ENCODE measurements at places on chromosomes 5 and 9.
A peak's percentile ranks its signal among the peaks of the same experiment; 100 is the strongest.

GRCh38 chr5:149044453-149045088 lies 18.3 kb downstream of the SH3TC2 start:
- DNase-seq: no peak

- DNase-seq: no peak
Measured at GRCh38 chr5:14286574-14287421, 143.7 kb downstream of the TRIO start.

DNA sequence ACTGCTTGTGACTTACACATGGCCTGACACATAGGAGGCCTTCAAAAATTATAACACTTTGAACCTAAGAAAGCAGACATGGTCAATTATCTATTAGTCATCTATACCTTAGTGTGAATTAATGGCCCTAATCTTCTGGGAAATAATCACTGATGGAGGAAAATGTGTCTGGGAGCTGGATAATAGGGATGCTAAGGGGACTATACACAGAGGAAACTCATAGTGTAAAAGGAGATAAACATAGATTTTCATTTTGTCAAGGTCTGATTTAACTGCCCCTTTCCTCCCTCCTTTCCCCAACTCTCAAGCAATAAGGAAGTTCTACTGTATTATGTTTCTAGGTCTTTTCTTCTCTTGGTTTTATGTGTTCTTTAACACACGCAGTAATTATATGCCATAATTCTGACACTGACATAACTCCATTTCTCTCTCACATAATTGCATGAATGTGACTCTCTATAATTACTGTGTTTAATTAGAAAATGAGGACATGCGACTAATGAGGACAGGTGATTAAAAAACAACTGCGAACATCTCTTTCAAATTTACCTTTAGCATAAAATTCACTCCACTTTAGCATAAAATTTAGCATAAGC lies 18.7 kb upstream of the PRELID2 start:
- DNase-seq: no peak

- DNase-seq: no peak
Measured at GRCh38 chr5:15834596-15835245, 334.7 kb downstream of the FBXL7 start.

DNA sequence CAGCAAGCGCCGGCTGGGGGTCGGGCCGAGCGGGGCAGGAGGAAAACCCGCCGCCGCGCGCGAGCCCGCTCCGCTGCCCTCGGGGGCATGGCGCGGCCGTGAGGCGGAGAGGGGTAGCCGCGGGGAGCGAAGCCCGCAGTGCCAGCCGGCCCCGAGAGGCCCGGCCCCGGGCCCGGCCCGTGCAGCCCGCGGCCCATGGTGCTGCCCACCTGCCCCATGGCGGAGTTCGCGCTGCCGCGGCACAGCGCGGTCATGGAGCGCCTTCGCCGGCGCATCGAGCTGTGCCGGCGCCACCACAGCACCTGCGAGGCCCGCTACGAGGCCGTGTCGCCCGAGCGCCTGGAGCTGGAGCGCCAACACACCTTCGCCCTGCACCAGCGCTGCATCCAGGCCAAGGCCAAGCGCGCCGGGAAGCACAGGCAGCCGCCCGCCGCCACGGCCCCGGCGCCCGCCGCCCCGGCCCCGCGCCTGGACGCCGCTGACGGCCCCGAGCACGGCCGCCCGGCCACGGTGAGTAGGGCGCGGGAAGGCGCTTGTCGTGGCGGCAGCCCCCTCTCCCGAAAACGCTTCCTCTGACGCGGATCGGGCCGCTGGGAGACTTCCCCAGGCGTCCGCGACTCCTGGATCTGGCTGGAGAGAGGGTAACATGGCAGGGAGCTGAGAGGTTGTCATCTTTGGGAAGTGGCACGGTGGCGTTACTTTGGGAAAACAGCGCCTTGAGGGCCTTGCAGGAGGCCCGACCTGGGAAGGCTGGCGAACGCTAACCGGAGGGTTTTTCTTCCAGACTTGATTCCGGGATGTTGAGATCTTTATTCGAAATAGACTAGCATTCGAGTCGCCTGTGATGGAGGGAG lies 523 bp downstream of the MAML1 start:
- DNase-seq: peak; percentile 0

- DNase-seq: no peak
Measured at GRCh38 chr5:82057051-82057450, 85.2 kb downstream of the ATG10 start.

DNA sequence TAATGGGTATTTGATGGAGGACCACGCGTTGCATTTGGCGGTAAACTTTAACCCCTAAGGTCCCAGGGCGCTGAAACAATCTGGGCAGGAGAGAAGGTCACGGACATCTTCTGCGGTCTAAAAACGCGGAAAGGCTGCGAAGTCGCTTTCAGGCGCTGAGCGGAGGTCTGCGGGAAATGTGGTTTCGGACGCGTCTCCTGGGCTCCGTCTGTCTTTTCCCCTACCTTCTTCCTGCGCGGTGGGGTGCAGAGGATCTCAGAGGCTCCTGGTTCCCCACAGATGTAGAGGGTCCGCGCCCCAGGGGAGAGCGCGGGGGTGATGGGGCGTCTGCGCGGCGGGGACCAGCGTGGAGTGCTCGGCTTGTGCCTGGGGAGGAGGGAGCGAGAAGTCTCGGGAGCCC lies 58.4 kb downstream of the ZNF510 start:
- no peak for DNase-seq

GRCh38 chr9:91332546-91333231 lies 29.0 kb downstream of the AUH start:
- no peak for DNase-seq

DNA sequence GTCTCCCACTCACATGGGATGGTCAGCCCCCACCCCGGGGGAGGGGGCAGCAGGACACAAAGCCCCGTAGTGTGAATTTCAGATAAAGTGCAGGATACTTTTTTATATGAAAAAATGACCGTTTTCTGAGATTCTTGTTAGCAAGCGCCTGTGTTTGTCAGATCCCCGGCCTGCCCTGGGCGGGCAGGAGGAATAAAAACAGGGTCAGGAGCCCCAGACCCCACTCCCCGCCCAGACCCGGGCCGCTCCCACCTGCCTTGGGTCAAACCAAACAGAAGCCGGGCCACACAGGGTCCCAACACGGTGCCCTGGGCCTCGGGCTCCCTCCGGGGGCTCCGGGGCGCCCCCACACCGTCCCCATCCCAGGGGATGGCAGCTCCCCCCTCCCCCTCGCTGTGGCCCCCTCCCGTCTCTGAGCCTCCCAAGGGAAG lies 13.5 kb upstream of the NRARP start:
- DNase-seq: no peak

GRCh38 chr5:144421411-144421810 lies 250.7 kb downstream of the KCTD16 start:
- no peak for DNase-seq

- no peak for DNase-seq
Measured at GRCh38 chr9:70076678-70077077, 33.0 kb downstream of the MAMDC2 start.

DNA sequence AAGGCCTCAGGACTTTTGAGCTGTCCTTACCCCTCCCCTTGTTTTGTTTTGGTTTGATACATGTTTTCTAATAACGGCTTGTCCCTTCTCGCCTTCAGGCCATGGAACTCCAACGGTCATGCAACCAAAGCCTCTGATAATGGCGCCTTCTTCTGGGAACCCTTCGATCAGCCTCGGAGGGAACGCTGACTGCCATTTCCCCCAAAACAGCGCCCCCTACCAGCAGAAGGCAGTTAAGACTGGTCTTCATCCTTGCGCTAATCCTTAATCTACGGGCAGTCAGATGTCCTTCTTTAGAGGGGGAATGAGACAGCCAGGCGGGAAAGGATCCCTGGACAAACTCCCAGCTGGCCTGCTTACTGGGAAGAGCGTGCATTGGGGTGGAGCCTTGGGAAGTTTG lies 276.6 kb downstream of the ICE1 start:
- DNase-seq: no peak

DNA sequence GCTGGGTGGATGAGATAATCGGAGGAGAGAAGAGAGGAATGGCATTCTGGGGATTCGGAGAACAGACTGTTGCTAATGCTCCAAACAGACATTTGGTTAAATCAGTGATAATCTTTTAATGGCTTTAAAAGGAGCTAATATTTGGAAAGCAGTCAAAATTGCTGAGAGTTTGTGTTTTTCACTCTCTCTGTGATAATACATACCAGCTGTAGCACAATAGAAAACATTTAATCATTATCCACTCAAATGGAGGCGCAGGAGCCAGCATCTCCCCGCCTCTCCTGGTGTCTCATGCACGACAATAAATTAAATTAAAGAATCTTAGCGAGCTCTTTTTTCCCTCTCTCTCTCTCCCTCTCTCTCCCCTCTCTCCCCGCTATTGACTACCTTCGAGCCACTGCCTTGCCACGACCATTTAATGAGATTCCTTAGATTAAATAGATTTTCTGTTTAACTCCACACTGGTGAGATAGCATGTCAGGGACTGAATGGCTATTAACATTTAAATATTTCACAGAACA lies 268.6 kb upstream of the MVB12B start:
- DNase-seq: no peak

- DNase-seq: no peak
Measured at GRCh38 chr9:91758491-91758981, 191.5 kb downstream of the ROR2 start.

DNA sequence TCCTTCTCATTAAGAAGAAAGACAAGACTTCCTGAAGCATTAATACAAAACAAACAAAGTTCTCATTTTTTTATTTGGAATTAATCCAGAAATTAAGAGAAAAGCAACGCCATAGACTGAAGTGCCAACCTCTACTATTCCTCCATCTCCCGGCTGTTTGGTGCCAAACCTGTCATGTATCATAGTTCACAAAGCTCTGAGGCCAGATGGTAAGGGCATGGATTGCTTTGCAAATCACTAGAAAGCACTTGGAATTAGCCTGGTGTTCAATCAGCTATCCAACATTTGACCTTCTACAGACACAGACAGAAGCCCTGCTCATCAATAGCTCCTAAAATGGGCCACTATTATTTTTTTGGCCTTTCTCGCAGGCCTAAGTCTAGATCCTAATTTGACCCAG lies 33.8 kb downstream of the HTR1A start:
- DNase-seq: no peak

DNA sequence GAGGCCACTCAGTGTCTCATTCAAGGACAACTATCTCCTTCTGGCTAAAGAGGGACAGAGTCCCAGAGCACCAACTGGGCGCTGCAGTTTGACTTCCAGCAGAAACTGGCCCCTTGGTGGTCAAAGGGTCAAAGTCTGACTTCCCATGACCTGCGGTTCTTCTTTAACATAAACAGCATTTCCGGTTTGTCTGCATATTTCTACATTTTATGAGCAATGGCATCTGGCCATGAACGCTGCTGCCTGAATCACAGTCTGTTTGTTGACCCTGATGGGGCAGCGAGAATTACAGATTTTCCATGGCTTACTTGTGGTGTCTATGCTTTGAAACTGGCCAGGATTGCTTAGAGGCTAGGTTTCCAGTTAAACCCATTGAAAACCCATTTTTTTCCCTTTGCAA lies 1.3 kb downstream of the TNFSF15 start:
- no peak for DNase-seq

DNA sequence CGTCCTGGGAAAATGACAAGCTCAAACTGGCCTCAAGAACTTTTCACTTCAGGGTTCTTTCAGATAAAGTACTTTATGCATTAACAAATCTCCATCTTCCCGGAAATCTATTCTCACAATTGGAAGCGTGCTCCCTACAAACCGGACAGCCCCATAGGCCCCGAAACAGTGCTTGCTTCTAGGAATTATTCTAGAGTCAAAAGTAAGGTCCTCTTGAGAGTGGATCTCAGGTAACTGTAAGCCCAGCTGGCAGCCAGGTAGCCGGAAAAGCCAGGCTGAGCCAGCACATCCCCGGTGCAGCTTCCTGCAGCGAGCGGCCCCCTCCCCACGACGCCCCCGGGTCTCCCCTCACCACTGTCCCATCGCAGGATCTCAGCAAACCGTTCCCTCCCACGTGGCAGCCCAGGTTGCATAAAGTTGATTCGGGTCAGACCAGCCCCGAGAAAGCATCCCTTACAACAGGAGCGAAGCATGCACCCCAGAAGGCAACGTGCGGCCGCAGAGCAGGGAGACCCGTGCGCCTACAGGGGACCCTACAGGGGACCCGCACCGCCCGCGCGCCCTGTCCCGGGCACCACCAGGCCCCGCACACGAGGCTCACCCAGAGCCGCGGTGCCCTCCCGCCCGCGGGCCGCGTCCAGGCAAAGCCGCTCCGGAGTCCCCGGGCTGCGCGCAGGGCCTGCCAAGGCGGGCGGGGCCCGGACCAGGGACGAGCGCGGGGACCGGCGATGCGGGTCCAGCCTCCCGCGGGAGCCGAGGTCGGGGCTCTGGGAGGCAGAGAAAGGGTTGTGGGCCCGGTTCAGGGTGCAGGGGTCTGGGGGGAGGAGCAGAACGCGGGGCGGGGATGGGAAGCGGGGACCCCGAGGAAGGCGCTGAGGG lies 920 bp downstream of the LPCAT1 start:
- DNase-seq: no peak

DNA sequence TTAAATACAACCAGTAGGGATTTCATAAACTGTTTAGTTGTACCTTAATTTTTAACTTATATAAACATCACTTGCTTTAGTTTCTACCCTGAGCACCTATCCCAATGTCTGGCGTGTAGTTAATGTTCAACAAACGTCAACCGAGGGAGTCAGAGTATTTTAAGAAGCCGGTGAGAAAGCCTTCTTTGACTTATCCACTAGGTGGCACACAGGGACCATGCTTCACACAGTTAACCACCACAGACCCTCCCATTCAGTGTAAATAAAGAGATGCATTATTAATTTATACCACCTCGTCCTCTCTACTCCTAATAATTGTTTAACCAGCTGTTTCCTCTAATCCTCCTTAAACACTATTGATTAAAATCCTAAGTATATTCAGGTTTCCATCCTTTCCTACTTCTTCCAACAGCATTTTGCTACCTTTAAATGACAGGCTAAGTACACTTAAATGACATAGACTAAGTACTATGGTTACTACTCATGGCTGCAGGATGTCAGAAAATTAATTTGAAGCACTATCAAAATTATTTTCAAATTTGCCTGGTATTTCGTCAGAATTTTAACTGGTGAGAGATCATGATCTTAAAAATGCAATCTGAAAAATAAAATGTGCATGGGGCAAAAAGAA lies 2.3 kb downstream of the HAPLN1 start:
- DNase-seq: no peak

DNA sequence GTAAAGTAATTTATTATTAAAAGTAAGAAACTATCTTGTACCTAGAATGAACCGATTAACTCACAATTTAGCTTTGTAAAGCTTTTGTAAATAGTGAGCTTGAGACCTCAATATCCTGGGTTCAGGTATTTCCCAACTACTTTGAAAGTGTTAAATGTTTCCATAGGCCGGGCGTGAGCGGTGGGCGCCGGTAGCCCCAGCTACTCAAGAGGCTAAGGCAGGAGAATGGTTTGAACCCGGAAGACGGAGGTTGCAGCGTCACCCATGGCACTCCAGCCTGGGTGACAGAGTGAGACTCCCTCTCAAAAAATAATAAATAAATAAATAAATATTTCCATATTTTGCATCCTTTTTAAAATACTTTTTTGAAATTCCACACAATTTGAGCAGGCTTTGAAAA lies 1.5 kb upstream of the ANKH start:
- DNase-seq: no peak

- no peak for DNase-seq
Measured at GRCh38 chr5:71703941-71704340, 15.1 kb upstream of the CARTPT start.
